ENCODE measurements at places on chromosomes 3 and 15. TPM values are rescaled to one million over a fixed set of nuclear protein-coding genes. Genes with fewer than 3 reads are reported as not detected.

- DNase-seq = no peak
These were observed 11.4 kb upstream of the ATP2B2 start for GRCh38 chr3:10516544-10517452.

DNA sequence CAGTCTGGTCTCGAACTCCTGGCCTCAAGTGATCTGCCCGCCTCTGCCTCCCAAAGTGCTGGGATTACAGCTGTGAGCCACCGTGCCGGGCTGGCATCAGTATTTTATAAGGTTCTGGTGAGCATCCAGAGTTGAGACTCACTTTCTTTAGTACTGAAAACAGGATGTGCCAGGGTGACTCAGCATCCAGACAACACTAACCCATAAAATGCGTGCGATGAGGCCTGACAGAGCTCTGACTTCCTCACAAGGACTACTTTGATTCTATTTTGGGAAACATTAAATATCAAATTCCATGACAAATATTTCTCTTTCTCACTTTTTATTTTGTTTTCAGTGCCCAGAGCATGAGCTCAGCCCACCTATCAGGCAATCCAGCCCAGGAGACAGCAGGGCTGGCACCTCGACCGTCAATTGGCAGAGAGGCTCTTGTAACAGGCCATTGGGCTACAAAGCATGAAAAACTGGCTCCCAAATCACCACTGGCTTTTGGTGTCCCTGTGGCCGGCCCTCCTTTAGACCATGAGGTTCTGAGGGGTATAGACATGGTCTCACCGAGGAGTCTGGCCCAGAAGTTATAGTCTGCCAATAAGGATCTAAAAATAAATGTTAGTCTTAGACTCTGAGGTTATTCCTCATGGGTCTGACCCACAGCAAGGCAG lies 75.0 kb downstream of the FEM1B start:
- DNase-seq = peak; percentile 100

- peak; percentile 67 for DNase-seq
These were observed 174.2 kb upstream of the ATP11B start for GRCh38 chr3:182618981-182619591.

DNA sequence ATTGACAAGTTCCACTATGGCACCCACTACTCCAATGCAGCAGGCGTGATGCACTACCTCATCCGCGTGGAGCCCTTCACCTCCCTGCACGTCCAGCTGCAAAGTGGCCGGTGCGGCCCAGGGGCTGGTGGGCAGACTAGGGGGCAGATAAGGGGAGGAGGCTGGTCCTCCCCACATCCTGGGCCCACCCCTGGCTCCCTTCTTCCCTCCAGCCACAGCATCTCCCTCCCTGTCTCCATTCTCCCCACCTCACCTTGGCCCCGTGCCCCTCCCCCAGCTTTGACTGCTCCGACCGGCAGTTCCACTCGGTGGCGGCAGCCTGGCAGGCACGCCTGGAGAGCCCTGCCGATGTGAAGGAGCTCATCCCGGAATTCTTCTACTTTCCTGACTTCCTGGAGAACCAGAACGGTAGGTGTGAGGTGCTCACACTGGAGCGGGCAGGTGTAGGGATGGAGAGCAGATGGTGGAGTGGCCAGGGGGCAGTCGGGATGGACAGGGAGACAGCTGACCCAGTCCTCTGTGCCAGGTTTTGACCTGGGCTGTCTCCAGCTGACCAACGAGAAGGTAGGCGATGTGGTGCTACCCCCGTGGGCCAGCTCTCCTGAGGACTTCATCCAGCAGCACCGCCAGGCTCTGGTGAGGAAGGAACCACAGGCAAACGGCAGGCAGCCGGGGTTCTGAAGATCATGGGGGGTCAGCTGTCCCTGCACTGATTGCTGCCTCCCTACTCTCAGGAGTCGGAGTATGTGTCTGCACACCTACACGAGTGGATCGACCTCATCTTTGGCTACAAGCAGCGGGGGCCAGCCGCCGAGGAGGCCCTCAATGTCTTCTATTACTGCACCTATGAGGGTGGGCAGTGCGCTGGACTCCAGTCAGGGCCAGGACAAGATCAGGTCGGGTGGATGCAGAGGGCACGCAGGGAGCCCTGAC lies 26.0 kb downstream of the NBEAL2 start:
- DNase-seq = no peak

The SPESP1 gene
- 7.9 TPM for total RNA-seq

The HTR3E gene
- total RNA-seq = not detected

The ACKR2 gene
- total RNA-seq = 0.11 TPM

The TNFSF10 gene
- not detected for total RNA-seq

The DNAH1 gene
- total RNA-seq = 2.1 TPM

All from LHCN-M2 (cell line).